Activated T-cell treated with anti-CD3 and anti-CD28 coated beads for 4 hours (primary cell): ENCODE measurements at places on chromosomes 6 and 20.

DNA sequence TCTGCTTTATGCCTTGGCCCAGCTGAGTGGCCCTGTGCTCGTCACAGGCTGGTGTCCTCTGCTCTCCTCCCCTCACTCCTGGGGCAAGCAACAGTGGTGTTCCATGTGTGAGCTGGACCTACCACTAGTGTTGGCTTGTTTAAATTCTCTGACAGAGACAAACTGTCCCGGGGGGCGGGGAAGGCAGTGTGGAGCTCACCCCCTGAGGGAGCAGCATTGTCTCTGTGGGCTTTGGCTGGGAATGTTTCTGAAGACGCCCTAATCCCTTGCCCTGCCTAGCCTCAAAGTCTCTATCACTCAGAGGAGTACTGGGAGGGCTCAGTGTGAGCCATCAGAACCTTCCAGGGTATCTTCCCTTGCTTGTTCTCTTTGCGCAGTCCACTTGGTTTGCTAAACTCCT lies 5.2 kb upstream of the VEGFA start:
- no peak for DNase-seq

DNA sequence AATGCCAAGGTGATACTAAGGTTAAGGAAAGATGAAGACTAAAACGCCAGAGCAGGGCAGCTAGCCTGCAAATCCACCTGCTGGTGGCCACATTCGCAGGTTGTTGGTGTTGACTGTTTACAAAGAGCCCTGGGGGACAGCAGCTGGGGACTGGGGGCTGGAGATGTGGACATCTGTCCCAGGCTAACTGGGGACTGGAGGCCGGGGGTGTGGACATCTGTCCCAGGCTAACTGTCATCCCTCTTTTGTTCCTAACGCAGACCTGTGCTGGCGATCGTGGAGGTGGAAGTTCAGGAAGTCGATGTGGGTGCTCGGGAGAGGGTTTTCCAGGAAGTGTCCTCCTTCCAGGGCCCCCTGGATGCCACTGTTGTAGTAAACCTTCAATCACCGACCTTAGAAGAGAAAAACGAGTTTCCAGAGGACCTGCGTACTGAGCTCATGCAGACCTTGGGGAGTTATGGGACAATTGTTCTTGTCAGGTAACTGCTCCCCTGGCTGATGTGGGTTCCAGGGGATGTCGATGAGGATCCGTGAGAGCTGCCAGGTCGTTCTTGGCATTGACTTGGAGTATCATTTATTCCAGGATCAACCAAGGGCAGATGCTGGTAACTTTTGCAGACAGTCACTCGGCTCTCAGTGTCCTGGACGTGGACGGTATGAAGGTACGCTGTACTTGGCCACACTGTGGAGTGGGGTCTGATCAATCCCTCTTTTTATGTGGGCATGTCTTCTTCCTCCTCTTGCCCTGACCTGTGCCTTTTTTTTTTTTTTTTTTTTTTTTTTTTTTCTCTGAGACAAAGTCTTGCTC lies 87.0 kb downstream of the SERAC1 start:
- DNase-seq = no peak

DNA sequence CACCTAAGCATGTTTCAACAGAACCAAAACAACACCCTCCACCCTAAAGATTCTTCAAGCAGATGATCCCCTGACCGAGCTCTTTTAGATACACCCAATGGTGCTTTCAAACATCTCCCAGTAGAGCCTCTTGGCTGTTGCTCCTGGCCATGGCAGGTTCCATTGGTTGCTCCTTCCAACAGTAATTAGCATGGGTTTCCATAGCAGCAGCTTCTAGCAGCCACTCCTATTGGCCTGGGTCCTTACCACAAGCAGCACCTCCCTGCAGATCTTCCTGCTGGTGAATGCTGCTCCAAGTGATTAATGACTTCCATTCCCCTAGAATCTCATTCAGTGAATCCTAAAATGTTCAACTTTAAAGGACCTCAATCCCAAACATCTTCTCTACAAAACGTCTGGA lies 13.9 kb downstream of the CCN2 start:
- no peak for DNase-seq

DNA sequence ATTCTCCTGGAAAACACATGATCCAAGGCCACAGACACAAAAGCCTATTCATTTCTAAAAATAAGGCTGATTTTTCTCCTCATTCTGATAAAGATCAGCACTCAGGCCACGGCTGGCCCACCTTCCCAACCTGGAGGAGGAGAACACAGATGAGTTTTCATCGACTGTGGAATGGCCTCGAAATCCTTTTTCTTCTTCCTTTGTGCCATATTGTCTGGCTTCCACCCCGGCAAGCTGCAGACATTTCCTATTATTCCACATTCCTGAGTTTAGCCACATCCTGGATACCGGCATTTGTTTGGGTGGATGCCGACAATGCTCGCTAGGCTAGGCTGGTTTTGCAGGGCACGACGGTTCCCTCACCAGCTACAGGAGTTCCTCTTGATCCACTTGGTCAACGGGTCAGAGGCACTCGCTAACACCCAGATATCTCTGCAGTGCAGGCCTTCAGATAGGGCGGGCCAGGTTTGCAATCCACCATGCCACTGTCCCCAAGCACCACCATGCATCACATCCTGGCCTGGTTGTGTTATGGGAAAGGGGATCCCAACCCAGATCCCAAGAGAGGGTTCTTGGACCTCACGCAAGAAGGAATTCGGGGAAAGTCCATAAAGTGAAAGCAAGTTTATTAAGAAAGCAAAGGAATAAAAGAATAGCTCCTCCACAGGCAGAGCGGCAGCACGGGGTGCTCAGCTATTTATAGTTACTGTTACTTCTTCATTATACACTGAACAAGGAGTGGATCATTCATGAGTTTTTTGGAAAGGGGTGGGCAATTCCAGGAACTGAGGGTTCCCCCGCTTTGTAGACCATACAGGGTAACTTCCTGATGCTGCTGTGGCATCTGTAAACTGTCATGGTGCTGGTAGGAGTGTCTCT lies 4.2 kb upstream of the CTSZ start:
- no peak for DNase-seq

DNA sequence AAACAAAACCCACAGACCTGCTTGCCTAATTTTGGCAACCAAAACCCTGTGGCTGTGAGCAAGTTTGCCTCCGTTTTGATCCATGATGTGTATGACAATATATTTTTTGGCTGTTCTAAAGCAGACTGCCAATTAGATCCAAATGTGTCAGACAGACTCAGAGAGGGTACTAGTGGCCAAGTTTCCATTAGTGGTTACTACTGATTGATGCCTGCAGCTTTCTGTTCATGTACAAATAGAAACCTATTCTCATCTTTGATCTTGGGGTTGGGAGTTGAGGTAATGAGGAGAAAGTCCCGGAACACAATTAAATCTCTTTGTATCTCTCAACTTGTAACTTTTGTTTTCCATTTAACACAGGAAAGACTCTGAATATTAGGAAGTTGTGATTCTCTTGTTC lies 100.9 kb downstream of the RNF144B start:
- no peak for DNase-seq

DNA sequence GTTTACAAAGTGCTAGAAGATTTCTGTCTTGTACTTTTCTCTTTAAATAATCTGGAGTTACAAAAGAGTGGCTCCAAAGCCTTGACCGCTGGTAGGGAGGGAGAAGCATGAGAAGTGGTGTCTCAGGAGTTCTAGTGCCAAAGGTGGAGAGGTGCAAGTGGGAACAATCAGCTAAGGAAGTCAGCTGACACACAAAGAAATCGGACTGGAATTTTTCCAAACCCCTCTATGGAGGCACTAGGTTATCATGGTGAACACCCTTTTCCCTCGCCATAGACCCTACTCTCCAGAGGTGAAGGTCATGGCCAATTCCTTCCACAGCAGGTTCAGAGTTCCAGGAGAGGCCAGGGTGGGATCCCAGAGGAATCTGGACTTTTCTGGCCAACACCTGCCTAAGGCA lies 14.8 kb downstream of the PLAGL2 start:
- no peak for DNase-seq

DNA sequence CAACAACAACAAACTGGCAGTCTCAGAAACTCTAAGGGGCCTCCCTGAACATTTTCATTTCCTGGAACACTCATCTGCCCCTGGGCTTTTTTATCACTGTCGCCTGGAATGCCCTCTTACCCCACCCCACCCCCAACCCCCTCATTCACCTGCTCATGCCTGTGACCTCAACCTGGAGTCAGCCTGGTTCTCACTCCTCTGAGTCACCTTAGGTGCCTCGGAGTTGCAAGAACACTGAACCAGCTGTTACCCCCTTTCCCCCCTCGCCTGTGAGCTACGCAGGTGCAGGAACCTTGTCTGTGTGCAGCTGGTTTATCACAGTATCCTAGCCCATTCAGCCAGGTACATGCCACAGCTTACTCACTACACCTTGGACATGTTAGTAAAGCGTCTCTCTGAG lies 12.8 kb upstream of the SNAI1 start:
- no peak for DNase-seq

DNA sequence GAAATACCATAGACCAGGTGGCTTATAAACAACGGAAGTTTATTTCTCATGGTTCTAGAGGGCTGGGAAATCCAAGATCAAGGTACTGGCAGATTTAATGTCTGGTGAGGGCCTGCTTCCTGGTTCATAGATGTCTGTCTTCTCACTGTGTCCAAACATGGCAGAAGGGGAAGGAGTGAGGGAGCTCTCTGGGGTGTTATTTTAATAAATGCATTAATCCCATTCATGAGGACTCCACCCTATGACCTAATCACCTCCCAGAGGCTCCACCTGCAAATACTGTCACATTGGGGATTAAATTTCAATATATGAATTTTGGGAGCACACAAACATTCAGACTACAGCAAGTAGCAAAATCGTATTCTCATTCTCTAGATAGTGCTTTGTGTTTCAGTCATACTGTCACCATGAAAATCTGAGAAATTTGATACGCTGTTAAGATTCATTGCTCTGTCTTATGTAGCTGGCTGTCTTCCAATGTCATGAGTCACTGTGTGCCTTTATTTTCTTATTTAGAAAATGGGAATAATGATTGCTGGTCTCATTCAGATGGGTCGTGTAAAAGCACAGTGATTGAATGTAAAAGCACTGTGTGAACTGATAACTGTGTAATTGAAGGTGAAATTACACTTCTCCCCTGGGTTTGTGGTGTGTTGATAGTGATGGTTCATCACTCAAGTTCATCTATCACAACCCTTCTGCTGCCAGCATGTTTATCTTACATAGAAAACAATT lies 8.9 kb upstream of the ERVFRD-1 start:
- DNase-seq = no peak

GRCh38 chr6:99013661-99014060 lies 65.9 kb upstream of the FBXL4 start:
- no peak for DNase-seq

DNA sequence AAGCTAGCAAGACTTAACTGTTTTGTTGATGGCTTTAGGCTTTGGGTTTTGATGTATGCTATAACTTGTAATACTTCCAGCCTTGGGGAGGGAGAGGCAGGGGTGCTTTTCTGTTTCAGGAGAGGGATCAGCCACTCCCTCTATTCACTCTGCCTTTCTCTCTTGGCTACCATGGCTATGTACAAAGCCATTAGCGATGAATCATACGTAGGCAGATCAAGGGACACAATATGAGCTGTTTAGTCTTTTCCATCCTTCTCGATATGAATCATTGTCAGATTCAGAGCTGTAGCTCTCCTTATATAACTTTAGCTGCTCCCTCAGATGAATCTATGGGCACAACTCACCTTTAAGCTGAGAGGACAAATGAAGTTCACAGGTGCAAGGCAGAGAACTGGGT lies 230.6 kb downstream of the TSHZ2 start:
- DNase-seq = no peak

GRCh38 chr6:55696501-55696900 lies 117.5 kb upstream of the HMGCLL1 start:
- no peak for DNase-seq

GRCh38 chr6:150967910-150968309 lies 102.4 kb downstream of the MTHFD1L start:
- no peak for DNase-seq

DNA sequence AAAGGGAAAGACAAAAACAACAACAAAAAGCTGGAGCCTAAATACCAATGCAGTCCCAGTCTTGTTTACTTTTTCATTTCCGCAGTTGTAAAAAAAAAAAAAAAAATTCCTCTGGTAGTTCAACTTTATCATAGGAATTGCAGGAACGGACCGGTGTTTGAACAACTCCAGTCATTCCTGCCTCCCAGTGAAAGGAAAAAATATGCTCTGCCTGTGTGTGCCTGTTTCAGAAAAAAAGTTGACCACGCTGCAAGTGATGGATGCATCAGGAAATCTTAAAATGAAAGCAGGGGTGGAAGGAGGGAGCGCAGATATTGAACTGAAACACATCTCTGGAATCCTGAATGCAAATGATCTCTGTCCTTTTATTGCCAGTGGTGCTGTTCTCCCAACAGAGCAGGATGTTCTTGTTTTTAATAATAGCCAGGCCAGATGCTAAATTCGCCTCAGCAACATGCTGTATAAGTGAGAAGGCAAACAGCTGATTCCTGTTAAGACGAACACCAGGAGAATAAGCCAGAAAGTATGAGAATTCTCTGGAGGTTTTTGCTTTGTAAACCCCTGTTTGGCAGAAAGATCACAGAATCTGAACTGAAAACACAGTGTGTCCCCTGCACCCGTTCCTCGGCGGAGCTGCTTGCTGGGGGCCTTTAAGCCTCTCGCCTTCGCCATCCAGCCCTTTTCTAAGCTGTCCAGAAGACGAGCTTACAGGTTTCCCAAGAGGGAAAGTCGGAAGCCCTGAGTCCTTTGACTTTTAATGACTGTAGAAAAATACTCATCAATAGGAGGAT lies 178.4 kb upstream of the SUPT3H start:
- DNase-seq = no peak

- DNase-seq = no peak
Measured at GRCh38 chr6:28442586-28442985, 705 bp downstream of the ZSCAN23 start.

- DNase-seq = no peak
Measured at GRCh38 chr6:108655806-108656651, 95.3 kb downstream of the FOXO3 start.

GRCh38 chr6:5250911-5251310 lies 9.8 kb downstream of the LYRM4 start:
- DNase-seq = no peak

DNA sequence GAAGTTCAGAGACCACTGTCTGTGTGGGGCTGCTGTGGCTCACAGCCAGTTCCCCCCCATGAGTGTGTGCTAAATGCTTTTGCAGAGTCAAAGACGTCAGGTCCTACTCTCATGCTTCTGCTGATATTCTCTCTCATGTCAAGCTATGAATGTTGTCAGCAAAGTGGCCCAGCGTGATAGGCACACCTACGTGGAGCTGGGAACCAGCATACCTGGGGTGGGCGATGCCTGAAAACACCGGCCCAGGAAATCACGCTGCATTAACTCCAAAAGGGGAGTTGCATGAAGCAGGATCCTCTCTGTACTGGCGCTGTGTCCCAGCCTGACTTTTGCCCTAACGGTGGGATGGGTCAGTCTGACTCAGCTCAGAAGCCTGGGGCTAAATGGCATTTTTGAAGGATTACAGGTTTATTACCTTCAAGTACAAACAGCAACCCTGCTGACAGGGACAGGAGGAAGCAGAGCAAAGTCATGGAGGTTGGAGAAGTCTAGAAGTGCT lies 9.0 kb upstream of the MRPS10 start:
- DNase-seq = no peak
